Endothelial cell of umbilical vein (primary cell): ENCODE measurements at places on chromosomes 12 and 14. TPM values are rescaled to one million over a fixed set of nuclear protein-coding genes. Genes with fewer than 3 reads are reported as not detected.

Gene SNAPC1
- 7.7 and 14.3 TPM in 2 replicates for polyA plus RNA-seq

Gene RND1
- 5.2 and 9.9 TPM in 2 replicates for polyA plus RNA-seq

Gene RASSF9
- 1.5 and 2.1 TPM in 2 replicates for polyA plus RNA-seq

Gene COQ6
- 34.7 and 35.3 TPM in 2 replicates for polyA plus RNA-seq

Gene SRRM4
- polyA plus RNA-seq = not detected in 2 replicates

Gene CMA1
- not detected in 2 replicates for polyA plus RNA-seq

Gene GPR135
- polyA plus RNA-seq = 0.80 and 0.97 TPM in 2 replicates

Gene AICDA
- not detected in 2 replicates for polyA plus RNA-seq

Gene P2RX2
- not detected in 2 replicates for polyA plus RNA-seq

Gene CLMN
- 0.67 and 0.72 TPM in 2 replicates for polyA plus RNA-seq

Gene TTC6
- polyA plus RNA-seq = not detected in 2 replicates

Gene MIP
- 0.18 TPM in 1 of 2 replicates, not detected in the other for polyA plus RNA-seq

Gene TAS2R20
- polyA plus RNA-seq = 0.30 and 0.48 TPM in 2 replicates

Gene IL31
- not detected in 2 replicates for polyA plus RNA-seq

Gene PROX2
- polyA plus RNA-seq = 0.01 TPM in 1 of 2 replicates, not detected in the other

Gene NAV3
- 6.3 and 6.7 TPM in 2 replicates for polyA plus RNA-seq
